ENCODE measurements at places on chromosomes 6 and 20.

- DNase-seq: no peak
Measured at GRCh38 chr6:116004841-116005815, 55.6 kb downstream of the FRK start.

DNA sequence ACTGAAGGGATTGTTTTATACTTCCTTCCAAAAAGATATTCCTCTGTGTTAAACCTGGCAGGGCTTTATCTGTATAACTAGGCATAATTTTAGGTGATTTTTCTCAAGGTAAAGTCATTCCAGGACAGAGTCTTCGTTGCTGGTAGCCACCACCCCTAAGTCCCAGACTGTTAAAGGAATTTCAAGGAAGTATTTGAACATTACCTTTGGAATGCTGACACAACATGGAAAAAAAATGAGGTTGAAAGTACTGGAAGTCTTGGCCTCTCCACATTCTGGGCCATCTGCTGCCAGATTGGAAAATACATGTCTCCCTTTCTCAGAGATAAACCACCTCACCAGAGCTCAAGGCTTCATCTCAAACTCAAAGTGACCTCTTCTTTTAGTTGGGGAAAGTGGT, 27.0 kb upstream of the ETV7 start:
- no peak for DNase-seq

DNA sequence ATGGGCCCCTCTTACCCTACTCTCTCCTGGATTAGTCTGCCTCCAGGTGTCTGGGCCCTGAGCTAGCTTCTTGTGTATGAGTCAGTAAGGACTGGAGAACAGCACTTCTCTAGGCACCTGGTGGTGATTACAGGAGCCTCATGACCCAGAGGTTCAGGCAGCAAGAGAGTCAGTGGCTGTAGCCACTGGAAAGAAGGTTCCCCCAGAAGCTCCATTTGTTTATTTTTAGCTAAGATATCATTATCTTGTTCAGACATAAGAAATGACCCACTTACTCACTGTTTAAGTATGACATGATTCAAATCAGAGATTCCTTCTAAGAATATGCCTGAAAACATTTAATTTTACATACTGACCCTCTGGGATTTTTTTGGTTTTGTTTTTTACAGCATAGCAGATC, 23.6 kb upstream of the SLC4A11 start:
- DNase-seq: no peak

- no peak for DNase-seq
Measured at GRCh38 chr6:152110886-152111820, 303.7 kb downstream of the ESR1 start.

- no peak for DNase-seq
Measured at GRCh38 chr20:63898882-63899558, 4.1 kb downstream of the DNAJC5 start.

DNA sequence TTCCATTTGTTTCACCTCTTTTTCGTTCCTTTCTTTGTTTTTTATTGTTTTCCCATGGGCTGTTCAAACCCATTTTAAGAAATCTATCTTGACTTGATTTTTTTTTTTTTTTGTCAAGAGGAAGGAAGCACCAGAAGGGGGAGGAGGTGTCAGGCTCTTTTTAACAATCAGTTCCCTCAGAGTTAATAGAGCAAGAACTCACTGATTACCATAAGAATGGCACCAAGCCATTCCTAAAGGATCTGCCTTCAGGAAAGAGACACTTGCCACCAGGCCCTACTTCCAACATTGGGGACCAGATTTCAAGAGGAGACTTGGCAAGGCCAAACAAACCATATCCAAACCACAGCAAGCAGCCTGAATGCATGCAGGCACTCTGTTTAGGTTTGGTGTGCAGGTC, 168.0 kb downstream of the OTOR start:
- no peak for DNase-seq

DNA sequence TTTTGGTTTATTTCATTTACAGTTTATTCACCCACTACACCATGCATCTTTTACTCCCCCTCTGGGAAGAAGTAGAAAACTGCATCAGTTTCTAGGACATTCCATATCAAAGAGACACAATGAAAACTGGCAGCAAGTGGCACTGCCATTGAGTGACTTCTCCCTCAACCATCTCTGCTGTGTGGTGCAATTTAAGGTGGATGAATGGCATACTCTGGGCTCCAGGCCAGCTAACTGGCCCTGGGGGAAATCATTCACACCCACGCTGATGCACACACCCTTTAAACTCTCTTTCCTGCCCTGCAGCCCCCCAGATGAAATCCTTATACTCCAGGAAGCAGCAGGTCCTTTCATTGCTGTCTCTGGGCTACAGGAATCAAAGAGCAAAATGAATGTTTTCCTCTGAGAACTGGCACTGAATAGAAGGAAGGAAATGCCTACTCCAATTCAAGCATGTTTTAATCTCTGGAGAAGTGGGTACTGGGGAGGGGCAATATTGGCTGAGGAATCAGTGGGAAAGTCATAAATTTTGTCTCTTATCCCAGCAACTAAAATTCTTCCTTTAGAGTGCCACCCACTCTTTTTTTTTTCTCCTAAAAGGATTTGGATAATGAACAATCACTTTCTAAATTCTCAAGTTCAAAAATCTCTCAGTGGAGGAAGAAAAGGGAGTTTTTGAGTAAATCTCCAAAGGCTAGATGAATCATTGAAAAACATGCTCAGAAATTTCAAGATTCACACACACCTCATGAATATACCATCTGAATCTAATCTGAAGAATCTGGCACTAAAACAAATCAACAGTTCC, 16.9 kb upstream of the RFPL4B start:
- no peak for DNase-seq

DNA sequence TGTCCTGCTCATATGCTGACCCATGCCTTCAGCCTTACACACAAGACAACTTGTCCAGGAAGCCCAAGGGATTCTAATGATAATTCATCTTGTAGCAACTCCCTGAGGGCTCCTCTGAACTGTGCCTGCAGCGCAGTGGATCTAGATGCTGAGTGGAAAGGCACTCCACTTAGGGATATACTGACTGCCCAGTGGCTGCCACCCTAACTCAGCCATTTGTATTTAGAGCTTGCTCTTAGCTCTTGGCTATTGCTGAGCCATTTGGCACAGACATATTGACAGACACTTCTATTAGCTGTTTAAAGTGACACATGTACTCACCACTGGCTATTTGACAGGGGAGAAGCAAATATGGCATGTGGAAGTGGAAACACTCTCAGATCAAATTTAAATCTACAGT, 278.3 kb upstream of the SGK1 start:
- no peak for DNase-seq

- no peak for DNase-seq
Measured at GRCh38 chr6:135451617-135452190, 45.8 kb downstream of the AHI1 start.

GRCh38 chr6:106097411-106098231, 11.5 kb downstream of the PRDM1 start:
- no peak for DNase-seq

GRCh38 chr6:128754658-128755256, 128.2 kb upstream of the LAMA2 start:
- no peak for DNase-seq

- no peak for DNase-seq
Measured at GRCh38 chr20:57514273-57514751, 10.6 kb downstream of the CTCFL start.

DNA sequence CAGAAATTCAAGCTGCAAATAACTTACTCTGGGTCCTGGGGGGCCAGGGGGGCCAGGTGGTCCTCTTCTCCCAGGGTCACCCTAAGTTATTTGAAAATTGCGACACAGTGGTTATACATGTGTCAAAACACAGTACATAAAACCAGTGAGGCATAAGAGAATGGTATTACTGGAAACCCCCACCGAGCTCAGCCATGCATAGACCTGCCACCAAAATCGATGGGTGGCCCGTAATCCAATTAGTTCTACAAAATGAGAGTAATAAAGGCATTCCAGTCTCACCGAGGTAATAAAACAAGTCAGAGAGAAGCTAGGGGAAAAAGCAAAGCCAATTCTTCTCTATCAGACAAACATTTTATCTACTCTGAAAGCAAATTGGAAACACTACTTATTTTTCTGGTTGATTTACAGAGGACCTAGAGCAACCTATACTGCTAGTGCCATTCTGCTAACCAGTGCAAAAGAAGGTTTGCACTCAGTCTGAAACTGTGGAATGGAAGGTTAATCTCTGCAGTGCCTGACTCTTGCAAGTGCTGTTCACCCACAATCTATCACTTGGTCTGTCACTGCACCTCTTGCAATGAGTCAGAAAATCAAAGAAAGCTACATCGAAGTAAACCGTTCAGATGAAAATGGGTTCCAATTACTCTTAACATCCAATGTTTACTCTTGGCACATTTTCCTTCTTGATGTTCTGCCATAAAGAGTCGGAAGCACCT, 32.4 kb downstream of the COL9A1 start:
- no peak for DNase-seq

GRCh38 chr6:157316871-157317814, 6.2 kb downstream of the TMEM242 start:
- DNase-seq: no peak

DNA sequence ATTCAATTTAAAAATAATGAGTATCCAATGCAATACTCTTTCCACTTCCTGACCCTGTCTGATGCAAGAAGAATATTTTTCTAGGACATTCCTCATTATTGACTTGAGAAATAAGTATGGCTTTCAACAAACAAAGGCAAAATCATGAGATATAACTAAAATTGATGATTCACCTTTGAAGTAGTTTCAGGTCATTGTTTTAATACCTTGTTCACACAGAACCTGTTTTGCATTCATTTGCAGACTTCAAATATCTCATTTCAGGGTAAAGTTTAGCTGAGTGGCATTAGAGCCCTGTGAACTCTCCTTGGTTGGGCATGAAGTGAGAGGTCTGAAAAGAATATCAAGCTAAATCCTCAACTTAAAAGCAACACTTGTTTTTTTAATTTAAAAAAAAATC, 309.2 kb downstream of the NRN1 start:
- no peak for DNase-seq

- DNase-seq: no peak
Measured at GRCh38 chr6:136464148-136464547, 86.1 kb downstream of the MAP7 start.

GRCh38 chr6:126010040-126010439, 23.7 kb downstream of the TRMT11 start:
- DNase-seq: no peak

- DNase-seq: no peak
Measured at GRCh38 chr6:111623046-111623718, 17.5 kb upstream of the TRAF3IP2 start.
